Stimulated activated CD4-positive, alpha-beta T cell treated with anti-CD3 and anti-CD28 coated beads, TNF-alpha, amount 100 ng/mL, for 4 hours (primary cell): ENCODE measurements at places on chromosomes 4 and X.

DNA sequence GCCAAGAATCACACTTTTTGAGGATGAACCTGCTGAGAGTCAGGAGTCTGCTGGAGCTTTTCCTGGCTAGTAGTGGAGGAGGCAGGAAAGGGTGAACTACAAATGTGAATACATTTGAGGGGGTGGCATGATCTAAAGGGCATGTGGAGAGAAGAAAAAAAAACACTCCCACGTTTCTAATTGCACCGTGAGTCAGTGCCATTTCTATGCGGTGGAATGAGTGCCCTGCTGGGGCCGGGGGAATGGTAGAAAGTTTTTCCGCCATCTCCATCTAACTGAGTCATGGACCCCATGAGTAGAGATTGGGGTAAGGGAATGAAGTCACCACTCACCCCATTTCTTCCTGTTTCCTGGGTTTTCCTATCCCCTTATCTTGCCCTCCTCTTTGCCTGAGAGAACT, 19.8 kb downstream of the BEX3 start:
- no peak for DNase-seq

DNA sequence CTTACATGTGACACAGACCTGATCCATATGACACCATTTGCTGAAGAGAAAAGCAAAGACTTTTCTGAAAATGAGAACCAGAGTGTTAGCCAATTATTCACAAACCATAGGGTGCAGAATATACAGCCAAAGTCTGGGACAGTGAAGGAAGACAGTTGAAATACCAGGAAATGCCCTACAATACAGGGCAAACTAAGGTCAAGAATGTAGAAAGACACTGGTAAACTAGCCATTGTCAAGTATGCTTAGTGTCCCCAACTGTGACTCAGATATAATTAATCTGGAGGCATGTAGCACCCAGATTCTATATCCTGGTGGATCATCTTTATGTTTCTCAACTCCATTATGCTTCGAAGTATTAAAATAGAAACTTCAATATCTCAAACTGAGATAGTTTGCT, 200.9 kb upstream of the FSTL5 start:
- no peak for DNase-seq

GRCh38 chr4:14928035-14928434, 74.2 kb upstream of the CPEB2 start:
- no peak for DNase-seq

DNA sequence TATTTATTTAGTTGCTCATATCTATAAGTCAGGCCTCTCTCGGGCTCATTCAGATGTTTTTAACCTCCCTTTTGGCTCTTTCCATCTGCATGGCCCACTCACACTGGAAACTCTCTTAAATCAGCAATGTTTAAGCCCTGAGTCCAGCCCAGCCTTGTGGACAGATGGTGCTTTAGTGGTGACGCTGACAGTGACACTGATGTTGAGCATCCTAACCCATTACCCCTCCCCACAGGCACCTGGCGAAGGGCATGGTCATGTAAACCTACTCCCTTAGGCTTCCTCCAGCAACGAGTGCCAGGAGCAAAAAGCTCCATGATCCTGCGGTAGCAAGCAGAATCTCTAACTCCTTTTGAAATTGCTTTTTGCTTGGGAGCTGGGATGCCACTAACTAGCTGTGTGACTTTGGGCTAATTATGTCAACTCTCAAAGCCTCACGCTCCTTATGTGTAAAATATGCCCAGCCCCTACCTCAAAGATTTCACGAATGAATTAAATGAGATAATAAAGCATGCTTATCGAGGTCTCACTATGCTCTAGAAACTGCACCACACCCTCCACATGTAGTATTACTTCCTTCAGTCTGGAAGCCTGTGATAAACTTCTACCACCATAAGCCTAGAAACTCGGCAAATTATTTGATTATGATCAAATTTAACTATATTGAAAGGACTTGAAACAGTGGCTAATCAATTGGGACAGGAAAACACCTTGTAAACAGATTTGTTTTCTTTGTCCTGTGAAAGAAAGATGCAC, 569.4 kb downstream of the BCOR start:
- no peak for DNase-seq

DNA sequence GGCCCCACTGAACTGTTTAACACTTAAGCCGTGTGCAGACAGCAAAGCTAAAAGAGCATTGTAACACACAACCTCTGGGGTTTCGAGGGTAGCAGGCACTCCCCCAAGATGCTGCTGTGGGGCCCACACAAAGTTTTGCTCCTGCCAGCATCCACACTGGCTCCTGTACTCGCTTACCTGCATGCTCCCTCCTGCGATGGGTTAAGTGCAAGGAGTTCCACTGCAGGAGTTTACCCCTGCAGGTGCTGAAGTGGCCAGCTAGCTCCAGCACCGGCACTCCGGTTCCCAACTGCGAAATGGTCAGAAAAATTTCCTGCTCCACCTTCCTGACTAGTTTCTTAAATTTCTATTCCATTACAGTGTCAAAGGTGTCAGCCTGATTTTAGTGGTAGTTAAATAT, 443.5 kb downstream of the PCDH10 start:
- DNase-seq = no peak

- DNase-seq = no peak
Measured at GRCh38 chr4:16155528-16156169, 70.6 kb downstream of the TAPT1 start.

DNA sequence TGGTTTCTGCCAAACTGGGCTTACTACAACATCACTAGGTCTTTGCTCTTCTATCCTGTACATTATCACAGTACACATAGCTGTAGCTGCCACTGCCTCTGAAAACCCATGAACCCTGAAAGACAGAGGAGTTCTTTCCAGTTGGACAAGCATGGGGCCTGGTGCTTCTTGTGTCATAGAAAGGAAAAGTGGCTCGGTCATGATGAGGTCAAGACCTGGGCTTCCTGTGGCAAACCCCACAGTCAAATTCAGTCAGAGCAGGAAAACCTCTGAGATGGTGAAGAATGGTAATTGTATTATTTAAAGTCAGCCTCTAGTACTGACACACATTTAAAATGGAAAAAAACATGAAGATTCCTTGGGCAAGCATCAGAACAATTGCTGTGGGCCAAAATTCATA, 133.3 kb upstream of the PRPS2 start:
- no peak for DNase-seq

GRCh38 chrX:46326161-46326560, 219.1 kb downstream of the ZNF674 start:
- no peak for DNase-seq

DNA sequence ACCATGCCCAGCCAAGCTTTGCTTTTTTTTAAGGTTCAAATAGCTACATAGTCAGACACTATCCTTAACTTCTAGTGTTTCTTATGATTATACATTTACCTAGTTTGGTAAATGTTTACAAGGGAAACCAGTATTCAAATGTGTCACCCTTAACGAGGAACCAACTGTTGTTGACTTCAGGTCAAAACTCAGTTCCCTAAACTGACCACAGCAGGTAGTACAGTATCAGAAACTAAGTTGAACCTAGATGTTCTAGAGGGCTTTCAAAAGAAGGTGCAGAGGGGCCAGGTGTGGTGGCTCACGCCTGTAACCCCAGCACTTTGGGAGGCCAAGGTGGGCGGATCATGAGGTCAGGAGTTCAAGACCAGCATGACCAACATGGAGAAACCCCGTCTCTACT, 11.3 kb downstream of the GPC4 start:
- no peak for DNase-seq

GRCh38 chr4:25966171-25966570, 52.2 kb downstream of the SMIM20 start:
- no peak for DNase-seq

DNA sequence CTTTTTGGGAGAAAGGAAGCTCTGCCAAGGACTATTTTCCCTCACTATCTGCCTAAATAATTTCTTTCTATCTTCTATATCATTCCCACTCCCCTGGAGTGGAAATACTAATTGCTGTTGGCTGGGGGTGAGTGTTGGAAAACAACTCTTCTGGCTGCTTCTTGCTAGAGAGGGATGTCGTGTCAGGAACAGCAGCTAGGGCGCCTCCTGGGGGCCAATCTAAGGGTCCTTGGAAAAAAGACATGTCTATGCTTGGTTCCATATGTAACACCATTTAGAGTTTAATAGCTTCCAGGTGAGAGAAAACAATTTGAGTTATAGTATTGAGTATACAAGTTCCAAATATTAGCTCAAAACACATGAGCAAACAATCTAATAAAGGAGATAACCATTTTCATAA, 111.3 kb downstream of the MAGEE1 start:
- no peak for DNase-seq

DNA sequence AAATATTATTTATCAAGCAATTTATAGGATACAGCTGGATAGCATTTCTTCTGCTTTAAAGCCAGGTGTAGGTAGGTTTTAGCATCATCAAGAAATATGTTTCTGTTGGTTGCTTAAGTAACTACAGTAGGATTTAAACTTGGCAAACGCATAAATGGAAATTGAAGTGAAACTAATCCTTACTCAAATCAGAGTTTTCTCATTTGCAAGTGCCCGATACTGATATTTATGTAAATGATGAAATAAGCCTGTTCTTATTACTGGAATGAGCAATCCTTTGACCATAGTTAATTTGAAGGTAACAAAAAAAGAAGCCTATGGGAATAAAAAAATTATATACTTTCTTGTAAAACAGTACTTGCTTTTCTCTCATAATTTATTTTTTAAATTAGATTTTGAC, 23.2 kb upstream of the PIGA start:
- DNase-seq = no peak

GRCh38 chr4:21411086-21411485, 537.5 kb downstream of the KCNIP4 start:
- DNase-seq = no peak

DNA sequence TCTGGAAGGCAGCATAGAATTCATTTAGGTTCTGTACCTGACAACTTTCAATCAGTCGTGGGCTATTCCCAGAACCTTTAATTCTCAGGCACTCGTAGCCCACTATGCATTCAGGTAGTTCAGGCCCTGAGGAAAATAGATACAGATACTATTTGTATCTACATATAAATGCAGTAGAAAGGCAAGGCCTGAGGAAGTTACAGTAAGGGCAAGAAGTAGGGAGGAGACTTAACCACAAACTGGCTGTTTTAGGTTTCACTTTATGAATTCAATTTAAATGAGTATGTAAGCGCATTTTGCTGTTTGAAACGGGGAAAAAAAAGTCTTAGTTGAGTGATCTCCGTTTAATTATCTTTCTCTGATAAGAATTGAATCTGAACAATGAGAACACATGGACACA, 529.4 kb upstream of the ATOH1 start:
- DNase-seq = no peak
